ENCODE measurements at places on chromosomes 2 and 18. TPM values are rescaled to one million over a fixed set of nuclear protein-coding genes. Genes with fewer than 3 reads are reported as not detected.

DNA sequence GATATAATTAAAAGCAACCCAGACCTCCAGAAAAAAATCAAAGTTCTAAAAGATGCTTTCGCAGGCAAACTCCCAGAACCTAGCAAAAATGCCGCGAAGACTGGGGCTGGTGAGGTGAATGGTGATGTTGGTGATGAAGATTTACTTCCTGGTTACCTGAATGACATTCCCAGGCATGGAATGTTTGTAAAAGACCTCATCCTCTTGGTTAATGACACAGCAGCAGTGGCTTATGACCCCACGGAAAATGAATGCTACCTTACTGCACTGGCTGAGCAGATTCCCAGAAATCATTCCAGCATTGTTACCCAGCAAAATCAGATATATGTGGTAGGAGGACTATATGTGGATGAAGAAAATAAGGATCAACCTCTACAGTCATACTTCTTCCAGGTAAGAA lies 994 bp downstream of the KLHL41 start:
- peaks cover 20% of the 10 kb centered on the region for H3K4me1 ChIP-seq
- no peaks in the 10 kb centered on the region for H3K27me3 ChIP-seq
- H3K36me3 ChIP-seq: no peaks in the 10 kb centered on the region
- no peak overlapping the region for H3K27ac ChIP-seq
- no peak overlapping the region for H3K4me3 ChIP-seq
- DNase-seq: no peak

GRCh38 chr18:36464126-36464651 lies 166.7 kb downstream of the FHOD3 start:
- peaks cover 44% of the 10 kb centered on the region for H3K4me1 ChIP-seq
- H3K4me3 ChIP-seq: no peak overlapping the region
- no peak overlapping the region for H3K27ac ChIP-seq

GRCh38 chr2:10192392-10193015 lies 70.0 kb downstream of the RRM2 start:
- H3K4me1 ChIP-seq: no peaks in the 10 kb centered on the region
- H3K36me3 ChIP-seq: peaks cover 6% of the 10 kb centered on the region
- H3K27me3 ChIP-seq: no peaks in the 10 kb centered on the region
- H3K4me3 ChIP-seq: no peak overlapping the region

- no peak overlapping the region for H3K27ac ChIP-seq
- H3K36me3 ChIP-seq: no peaks in the 10 kb centered on the region
- no peaks in the 10 kb centered on the region for H3K4me1 ChIP-seq
These were observed 159.3 kb downstream of the SS18 start for GRCh38 chr18:25931126-25931525.

- no peak for DNase-seq
- no peak overlapping the region for H3K27ac ChIP-seq
- peaks cover 4% of the 10 kb centered on the region for H3K4me1 ChIP-seq
- no peak overlapping the region for H3K4me3 ChIP-seq
These were observed 110.6 kb downstream of the NRP2 start for GRCh38 chr2:205792908-205793307.

MYO5B gene
- polyA plus RNA-seq: 12.4 TPM

DNA sequence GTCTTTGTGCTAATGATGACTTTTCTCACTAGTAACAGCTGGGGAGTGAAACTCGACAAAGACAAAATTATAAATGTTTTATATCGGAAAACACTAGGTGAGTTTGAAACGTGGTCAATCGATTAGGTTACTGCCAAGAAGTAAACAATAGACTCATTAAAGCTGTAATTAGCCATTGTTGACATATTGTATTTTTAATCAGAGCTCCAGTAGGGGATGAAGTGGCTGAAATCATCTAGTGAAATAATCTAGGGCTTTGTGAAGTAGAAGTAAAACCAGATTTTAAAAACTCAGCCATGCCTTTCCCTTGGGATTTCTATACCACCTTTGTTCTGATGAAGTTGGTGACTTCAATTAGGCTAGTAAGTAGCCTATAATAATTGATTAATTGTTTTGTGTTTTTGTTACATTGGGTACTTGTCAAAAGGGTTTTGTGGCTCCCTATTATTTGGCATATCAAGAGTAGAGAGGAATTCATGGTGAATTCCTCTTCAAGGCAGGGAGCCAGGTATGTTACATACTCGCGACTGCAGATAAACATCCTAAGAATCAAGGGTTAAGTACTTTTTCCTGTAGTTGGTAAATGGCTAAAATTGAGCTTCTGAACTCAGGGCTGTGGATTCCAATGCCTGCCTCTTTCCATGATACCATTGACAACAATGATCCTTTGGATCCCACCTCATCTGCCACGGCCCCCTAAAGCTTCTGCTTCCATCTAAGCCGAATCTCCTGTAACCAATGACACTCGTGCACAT lies 31.6 kb downstream of the RAB27B start:
- H3K36me3 ChIP-seq: no peaks in the 10 kb centered on the region
- no peak overlapping the region for H3K27ac ChIP-seq
- peaks cover 3% of the 10 kb centered on the region for H3K27me3 ChIP-seq
- DNase-seq: no peak

DNA sequence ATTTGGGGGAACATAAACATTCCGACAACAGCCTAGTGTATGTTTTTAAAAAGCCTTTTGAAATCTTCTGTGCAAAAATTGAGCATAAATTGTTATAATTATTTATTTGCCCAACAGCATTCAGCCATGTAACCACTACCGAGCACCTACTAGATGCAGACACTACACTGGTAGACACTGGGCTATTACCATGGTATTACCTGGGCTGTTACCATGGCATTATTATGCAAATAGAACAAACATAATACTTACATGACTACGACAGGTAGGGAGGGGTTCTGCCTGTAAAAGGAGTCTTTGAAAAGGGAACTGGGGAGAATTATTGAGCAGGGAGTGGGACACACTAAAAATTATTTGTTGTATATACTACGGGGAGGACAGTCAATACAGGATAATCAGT lies 116.4 kb downstream of the MREG start:
- no peak overlapping the region for H3K27ac ChIP-seq
- H3K4me3 ChIP-seq: no peak overlapping the region
- peaks cover 31% of the 10 kb centered on the region for H3K4me1 ChIP-seq
- no peaks in the 10 kb centered on the region for H3K27me3 ChIP-seq
- H3K36me3 ChIP-seq: no peaks in the 10 kb centered on the region
- DNase-seq: no peak

GRCh38 chr2:187656123-187656522 lies 101.9 kb upstream of the TFPI start:
- no peaks in the 10 kb centered on the region for H3K27me3 ChIP-seq
- no peak overlapping the region for H3K4me3 ChIP-seq
- DNase-seq: no peak
- H3K4me1 ChIP-seq: no peaks in the 10 kb centered on the region

- peak overlapping the region; percentile 47 for H3K4me3 ChIP-seq
- no peak for DNase-seq
- peaks cover 38% of the 10 kb centered on the region for H3K4me1 ChIP-seq
- H3K27ac ChIP-seq: no peak overlapping the region
These were observed 88.4 kb upstream of the SP3 start for GRCh38 chr2:174053355-174054151.

- no peak overlapping the region for H3K27ac ChIP-seq
- peaks cover 8% of the 10 kb centered on the region for H3K27me3 ChIP-seq
- H3K4me3 ChIP-seq: no peak overlapping the region
- no peaks in the 10 kb centered on the region for H3K36me3 ChIP-seq
- H3K4me1 ChIP-seq: peaks cover 26% of the 10 kb centered on the region
- DNase-seq: no peak
These were observed 100.7 kb upstream of the STPG4 start for GRCh38 chr2:47255794-47256193.

DNA sequence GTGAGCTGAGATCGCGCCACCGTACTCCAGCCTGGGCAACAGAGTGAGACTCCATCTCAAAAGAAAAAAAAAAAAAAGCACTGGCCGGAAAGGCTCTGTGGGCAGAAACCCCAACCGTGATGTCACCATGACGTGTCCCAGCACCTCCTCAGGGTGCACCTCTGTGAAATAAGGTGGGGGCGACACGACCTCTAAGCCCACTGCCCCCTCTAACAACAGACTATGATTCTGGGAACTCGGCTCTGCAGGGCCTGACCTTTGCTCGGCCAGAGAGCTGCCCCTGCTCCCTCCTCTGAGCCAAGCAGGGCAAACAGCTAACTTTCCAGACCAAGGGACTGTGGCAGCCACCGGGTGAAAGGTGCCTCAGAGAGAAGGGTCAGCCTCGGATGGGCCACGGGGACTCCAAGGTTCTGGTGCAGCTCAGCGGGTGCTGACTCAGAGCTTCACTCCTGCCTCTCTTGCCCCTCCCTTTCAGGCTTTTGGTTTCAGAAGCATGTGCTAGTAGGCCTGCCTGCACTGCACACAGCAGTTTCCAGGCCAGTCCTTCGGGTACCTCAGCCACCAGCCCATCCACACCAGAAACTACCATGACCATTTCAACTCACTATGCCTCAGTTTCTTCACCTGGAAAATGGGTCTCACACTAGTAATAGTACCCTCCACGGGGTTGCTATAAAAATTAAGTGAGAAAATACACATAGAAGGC lies 8.0 kb downstream of the TMBIM1 start:
- H3K27ac ChIP-seq: peak overlapping the region; percentile 64

CRYGC gene
- 0.20 TPM for polyA plus RNA-seq

- H3K4me1 ChIP-seq: peaks cover 24% of the 10 kb centered on the region
- peaks cover 28% of the 10 kb centered on the region for H3K36me3 ChIP-seq
- H3K27ac ChIP-seq: no peak overlapping the region
- no peak overlapping the region for H3K4me3 ChIP-seq
- no peak for DNase-seq
These were observed 49.9 kb upstream of the CALCRL start for GRCh38 chr2:187497858-187498463.

DNA sequence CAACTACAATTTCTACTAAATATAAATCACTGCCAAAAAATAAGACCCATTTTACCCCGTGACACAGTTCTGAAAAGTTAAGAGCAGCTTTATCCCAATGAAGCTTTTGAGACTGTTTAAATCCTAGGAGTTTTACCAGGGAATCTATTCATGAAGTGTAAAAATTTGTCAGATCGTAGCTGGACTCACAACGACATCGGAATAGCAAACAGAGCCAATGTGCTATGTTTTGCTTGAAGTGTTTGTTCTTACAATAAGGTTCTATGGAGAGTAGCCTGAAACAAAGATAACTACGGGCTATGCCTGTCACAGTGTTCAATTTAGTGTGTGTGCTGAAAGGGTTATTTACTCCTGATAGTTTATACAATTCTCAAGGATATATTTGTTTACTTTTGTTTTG lies 78.5 kb upstream of the L3MBTL4 start:
- no peak for DNase-seq
- no peaks in the 10 kb centered on the region for H3K36me3 ChIP-seq
- no peak overlapping the region for H3K27ac ChIP-seq

GRCh38 chr2:64644458-64645382 lies 9.0 kb downstream of the SERTAD2 start:
- H3K27ac ChIP-seq: peak overlapping the region; percentile 70
- no peaks in the 10 kb centered on the region for H3K27me3 ChIP-seq
- H3K4me1 ChIP-seq: peaks cover 100% of the 10 kb centered on the region

- no peak overlapping the region for H3K27ac ChIP-seq
- H3K27me3 ChIP-seq: no peaks in the 10 kb centered on the region
- H3K4me3 ChIP-seq: no peak overlapping the region
- no peaks in the 10 kb centered on the region for H3K36me3 ChIP-seq
- no peaks in the 10 kb centered on the region for H3K4me1 ChIP-seq
These were observed 21.5 kb upstream of the FSHR start for GRCh38 chr2:49175831-49176230.

Measured in HepG2 (cell line).